Activated CD4-positive, alpha-beta T cell treated with anti-CD3 and anti-CD28 coated beads for 24 hours (primary cell): ENCODE measurements at places on chromosomes 4 and X.

- no peak for DNase-seq
Observed at GRCh38 chr4:136829280-136829679, 703.0 kb downstream of the PCDH18 start.

- DNase-seq, result no peak
Observed at GRCh38 chr4:961351-962230, 11.8 kb downstream of the DGKQ start.

GRCh38 chr4:104743215-104743653 lies 248.5 kb upstream of the CXXC4 start:
- DNase-seq, result no peak

DNA sequence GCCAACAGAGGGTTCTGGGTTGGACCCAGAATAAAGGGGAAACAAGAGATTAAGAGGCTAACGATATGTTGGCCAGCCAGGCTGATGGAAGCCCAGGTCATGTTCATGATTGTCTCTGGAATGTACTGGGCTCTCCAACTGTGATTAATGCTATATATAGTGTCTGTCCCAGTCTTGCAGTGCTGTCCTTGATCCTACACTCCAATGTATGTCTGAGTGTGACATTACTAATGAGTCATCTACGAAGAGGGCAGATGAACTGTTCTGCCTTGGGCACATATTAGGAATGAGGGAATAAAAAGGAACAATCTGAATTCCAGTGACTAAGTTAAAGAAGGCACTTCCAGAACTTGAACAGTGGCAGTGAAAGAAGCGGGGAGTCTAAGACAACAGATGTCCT lies 142.1 kb downstream of the PDGFRA start:
- DNase-seq, result no peak

DNA sequence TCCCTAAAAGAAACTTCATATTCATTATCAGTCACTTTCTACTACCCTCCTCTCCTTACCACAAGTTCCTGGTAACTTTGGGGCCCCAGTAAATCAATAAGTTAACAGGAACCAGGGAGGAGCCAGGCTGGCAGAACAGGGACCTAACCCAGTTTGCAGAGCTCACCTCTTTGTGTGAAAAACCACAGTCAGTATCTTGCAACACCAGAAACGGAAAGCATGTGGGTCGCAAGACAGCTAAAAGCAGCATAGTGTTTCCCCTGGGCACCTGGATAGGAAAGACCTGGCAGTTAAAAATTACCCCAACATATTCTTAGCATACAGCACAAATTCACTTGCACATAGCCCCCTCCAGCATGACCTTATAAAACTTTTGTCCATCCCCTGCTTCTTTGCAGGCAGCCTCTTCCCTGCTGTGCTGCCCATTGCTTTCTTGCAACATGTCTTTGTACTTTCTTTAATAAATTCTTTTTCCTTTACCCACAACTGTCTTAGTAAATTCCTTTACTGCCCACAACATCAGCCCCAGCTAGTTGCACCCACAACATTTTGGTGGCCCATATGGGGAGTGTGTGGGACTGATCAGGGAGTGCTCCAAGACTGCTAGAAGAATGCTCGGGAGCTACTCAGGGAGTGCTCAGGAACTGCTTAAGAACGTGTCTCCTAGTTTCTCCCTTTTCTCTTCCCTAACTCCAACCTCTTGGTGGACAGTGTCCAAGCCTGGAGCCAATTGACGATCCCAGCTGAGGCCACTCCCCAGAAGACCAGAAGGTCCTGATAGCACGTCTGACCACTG lies 83.4 kb downstream of the MSN start:
- DNase-seq, result peak; percentile 21

DNA sequence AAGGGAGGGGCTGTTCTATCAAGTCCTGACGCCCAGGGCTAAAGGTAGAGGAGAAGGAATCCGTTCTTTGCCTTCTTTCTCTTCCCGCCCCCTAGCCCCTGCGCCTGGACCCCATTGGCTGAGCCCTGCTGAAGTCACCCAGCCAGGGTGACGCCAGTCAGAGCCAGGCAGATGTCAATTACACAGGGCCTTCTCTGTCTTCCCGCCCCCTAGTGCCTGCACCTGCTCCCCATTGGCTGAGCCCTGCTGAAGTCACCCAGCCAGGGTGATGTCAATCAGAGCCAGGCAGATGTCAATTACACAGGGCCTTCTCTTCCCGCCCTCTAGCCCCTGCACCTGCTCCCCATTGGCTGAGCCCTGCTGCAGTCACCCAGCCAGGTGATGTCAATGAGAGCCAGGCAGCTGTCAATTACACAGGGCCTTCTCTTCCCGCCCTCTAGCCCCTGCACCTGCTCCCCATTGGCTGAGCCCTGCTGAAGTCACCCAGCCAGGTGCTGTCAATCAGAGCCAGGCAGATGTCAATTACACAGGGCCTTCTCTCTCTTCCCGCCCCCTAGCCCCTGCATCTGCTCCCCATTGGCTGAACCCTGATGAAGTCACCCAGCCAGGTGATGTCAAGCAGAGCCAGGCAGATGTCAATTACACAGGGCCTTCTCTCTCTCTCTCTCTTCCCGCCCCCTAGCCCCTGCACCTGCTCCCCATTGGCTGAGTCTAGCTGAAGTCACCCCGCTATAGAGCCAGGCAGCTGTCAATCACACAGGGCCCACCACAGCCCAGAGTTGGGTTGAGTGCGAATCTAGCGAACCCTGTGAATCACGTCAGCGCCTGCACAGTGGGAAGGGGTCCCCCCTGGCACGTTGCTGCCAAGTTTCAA lies 46.4 kb downstream of the ASMT start:
- DNase-seq, result peak; percentile 83

- DNase-seq, result no peak
Observed at GRCh38 chrX:16589211-16589610, 60.7 kb upstream of the S100G start.

- no peak for DNase-seq
Observed at GRCh38 chr4:170014359-170015011, 11.7 kb downstream of the MFAP3L start.

DNA sequence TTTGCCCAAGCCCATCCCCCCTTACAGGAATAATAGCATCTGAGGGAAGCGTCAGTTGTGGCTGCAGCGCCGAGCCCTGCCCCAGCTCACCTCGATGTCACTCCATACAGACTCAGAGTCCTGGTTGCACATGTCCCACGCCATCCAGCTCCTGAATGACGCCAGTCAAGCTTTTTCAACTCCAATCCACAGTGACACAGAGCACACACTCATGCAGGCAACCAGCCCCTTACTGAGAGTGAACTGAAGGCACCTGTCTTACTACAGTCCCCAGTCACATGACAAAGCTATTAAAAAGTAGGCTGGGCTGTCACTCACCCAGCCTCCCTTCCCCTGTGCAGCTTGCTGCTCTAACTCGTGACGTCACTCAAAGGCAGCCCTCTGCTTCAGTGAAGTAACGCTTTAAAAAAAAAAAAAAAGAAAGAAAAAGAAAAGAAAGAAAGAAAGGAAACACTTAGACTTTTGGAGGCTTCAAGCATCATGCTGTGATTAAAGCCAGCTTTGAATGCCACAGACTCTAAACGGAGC lies at the start of gene PPARGC1A:
Gene PPARGC1A, minus strand, starts transcription at position 234 of the 528 bp plus-strand sequence. Its CDS starts 90 bp downstream, at position 144.
- DNase-seq, result no peak

- no peak for DNase-seq
Observed at GRCh38 chr4:100348473-100348872, 158.2 kb upstream of the DDIT4L start.

GRCh38 chrX:140505421-140506337 lies 810 bp upstream of the SOX3 start:
- DNase-seq, result no peak

- DNase-seq, result no peak
Observed at GRCh38 chrX:16838202-16839066, 31.7 kb downstream of the RBBP7 start.
